Activated CD4-positive, alpha-beta T cell treated with anti-CD3 and anti-CD28 coated beads, Interleukin-2, amount 50 U/mL, for 24 hours (primary cell): ENCODE measurements at places on chromosomes 5 and 9.

DNA sequence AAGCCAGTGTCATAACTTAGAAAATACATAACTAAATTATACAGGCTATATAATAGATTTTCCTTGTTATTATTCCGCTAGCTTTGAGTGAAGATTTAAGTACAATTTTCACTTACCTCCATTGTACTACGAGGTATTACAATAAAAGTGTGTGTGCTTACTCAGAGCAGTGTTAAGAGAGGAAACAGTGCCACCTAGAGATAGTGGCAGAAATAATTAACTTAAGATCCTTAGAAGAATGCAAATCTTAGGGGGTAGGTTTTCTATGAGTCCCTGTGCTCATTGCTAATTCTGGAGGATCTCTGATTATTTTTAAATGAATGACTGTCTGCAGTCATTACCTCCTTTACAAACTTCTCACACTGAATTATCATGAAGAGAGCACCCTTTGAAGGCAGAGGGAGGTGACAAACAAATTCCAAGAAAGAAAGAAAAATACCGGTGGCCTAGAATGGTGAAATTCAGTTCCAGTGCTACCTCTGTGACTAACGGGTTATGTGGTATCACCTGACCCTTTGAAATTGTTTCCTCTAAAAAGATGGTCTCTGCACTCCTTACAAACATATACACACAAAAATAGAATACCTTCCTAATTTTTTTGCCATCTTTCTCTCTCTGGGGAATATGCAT is 379.8 kb downstream of the TRIM36 start:
- DNase-seq: no peak

- no peak for DNase-seq
These were observed 185.9 kb downstream of the KIAA0825 start for GRCh38 chr5:94432499-94432898.

GRCh38 chr5:35741971-35742370 is 114.7 kb upstream of the IL7R start:
- no peak for DNase-seq

- no peak for DNase-seq
These were observed 56.2 kb downstream of the MAP1B start for GRCh38 chr5:72163349-72163983.

- no peak for DNase-seq
These were observed 43.4 kb downstream of the IRF1 start for GRCh38 chr5:132447196-132447595.

- DNase-seq: no peak
These were observed 34.7 kb upstream of the IDNK start for GRCh38 chr9:83588256-83588655.

GRCh38 chr5:39948341-39948740 is 523.6 kb upstream of the DAB2 start:
- DNase-seq: no peak

DNA sequence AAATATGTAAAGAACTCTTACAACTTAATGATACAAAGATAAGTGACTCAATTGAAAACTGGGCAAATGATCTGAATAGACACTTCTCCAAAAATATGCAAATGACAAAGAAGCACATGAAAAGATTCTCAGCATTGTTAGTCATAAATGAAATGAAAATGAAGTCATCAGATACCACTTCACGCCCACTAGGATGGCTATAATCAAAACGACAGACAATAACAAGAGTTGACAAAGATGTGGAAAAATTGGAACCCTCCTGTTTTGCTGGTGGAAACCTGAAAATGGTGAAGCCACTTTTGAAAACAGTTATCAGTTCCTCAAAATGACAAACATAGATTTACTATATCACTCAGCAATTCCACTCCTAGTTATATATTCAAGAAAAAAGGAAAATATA is 7.9 kb upstream of the SYK start:
- DNase-seq: no peak

GRCh38 chr9:11833056-11833455 is 860.1 kb upstream of the TYRP1 start:
- DNase-seq: no peak

DNA sequence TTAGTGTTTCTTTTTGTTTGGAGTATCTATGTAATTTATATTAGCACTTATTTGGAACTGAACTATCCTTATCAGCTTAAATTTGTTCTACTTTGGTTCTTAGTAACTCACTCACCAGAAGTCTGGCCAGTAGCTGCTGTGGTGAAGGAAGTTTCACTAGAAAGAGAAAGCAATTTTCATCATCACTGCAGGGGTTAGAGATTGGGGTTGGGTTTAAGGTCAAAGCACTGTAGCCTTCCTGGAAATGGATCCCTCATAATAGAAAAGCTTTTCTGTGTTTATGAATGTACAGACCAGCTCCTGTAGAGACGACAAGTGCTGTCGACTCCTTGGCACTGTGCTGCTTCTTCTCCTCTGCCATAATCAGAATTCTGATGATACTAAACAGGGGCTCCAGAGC is 22.2 kb downstream of the MROH2B start:
- no peak for DNase-seq

GRCh38 chr9:79490657-79491248 is 81.0 kb upstream of the TLE4 start:
- DNase-seq: no peak
